ENCODE measurements at places on chromosomes 2 and 18.
A peak's percentile ranks its signal among the peaks of the same experiment; 100 is the strongest.

DNA sequence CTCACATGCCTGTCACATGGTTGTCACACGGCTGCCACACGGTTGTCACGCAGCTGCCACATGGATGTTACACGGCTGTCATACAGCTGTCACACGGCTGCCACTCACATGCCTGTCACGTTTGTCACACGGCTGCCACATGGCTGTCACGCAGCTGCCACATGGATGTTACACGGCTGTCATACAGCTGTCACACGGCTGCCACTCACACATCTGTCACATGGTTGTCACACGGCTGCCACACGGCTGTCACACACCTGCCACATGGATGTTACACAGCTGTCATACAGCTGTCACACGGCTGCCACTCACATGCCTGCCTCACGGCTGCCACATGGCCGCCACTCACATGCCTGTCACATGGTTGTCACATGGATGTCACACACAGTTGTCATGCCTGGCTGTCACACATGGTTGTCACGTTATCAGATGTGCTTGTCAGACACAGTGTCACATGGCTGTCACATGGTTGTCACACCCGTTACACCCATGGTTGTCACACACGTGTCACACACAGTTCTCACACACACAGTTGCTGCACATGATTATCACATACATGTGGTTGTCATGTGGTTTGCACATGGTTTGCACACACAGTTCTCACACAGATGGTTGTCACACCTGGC is 19.4 kb downstream of the KCNG2 start:
- no peak for DNase-seq

DNA sequence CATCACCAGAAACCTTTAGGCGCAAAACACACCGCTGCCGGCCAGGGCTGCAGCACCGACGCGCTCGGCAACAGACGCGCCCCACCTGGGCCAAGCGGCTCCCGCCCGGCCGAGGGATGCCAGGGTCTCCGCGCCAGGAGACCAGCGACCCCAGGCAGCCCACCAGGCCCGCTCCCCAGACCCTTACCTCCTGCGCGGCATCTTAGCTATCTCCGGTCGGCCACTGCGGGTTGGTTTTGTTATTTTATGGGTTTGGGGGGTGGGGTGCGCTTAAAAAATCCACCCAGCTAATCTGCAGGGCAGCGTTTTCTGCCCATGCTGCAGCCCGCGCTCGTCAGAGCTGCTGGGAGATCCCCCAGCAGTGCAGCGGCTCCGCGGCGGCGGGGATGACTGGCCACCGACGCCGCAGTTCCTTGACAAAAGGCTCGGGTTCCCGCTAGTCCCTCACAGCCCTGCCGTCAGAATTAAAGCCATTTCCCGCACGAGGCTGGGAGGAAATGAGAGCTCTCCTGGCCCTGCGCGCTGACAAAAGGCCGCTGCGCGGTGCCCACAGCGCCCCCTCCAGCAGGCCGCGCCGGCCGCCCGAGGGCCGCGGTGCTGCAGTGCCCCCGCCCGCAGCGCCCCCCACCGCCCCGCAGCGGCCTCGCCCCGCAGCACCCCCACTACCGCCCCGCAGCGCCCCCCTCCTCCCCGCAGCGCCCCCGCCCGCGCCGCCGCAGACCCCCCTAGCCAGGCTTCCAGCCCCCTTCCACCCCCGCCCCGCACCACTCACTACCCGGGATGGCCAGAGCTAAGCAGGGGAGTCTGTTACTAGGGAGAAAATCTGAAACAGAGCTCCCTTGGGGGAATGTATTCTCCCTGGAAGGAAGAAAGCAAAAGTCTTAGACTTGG is at the start of gene ADD2:
ADD2 (minus strand) TSS at position 502 of the 891 bp plus-strand sequence. CDS start 61,792 bp downstream, outside the sequence.
- DNase-seq = peak; percentile 73

DNA sequence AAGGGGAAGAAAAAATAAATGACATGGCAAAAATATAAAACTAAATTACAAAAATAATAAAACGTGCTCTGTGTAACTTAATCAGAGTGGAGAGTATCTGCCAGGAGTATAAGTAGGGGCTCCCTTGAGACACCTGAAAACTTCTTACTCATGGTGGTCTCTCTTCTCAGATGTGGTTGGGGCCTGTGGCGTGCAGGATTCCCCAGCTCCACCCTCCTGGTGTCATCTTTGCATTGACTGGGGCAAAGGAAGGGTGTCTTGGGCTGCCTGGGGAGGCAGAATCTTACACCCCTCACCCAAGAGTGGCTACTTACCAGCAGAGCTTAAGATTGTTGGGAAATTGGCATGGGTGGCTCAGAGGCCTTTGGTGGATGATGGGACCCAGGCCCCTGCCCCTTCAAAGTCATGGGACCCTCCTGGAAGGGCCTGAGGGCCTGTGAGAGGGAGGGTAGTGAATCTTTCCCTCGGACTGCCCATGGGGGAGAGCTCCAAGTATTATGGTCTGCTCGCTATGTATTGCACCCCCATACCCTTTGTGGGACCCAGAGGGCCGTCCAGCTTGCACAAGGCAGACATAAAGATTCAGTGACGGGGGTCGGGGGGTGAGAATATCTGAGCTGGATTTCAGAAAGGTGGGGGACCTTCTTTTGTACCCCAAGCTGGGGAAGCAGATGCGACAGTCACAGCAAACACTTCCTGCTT is 6.9 kb upstream of the TRAF3IP1 start:
- no peak for DNase-seq

- peak; percentile 32 for DNase-seq
These were observed 18.9 kb upstream of the ITGA4 start for GRCh38 chr2:181438261-181438660.

GRCh38 chr18:73153271-73153670 is 285.5 kb upstream of the NETO1 start:
- no peak for DNase-seq

DNA sequence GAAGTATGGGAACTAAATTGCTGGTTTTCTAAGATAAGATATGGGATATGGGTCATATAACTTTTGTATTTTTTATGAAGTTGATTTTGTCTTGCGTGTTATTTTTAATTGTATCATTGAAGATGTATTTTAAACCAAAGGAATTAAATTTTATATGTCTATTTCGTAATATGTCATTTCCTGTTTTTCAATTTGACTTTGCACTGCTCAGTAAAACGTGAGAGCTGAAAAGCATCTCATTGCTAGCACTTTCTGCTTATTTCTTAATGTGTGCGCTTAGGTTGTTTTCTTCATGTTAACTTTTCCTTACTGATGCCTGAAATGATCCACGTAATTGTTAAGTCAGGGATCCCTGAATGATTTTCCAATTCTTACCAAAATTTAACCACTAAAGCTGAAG is 41.2 kb upstream of the KLF11 start:
- no peak for DNase-seq

- DNase-seq = no peak
These were observed 58.8 kb downstream of the BOD1L2 start for GRCh38 chr18:57205641-57206040.

- no peak for DNase-seq
These were observed 173.0 kb upstream of the REV1 start for GRCh38 chr2:99662761-99663341.

DNA sequence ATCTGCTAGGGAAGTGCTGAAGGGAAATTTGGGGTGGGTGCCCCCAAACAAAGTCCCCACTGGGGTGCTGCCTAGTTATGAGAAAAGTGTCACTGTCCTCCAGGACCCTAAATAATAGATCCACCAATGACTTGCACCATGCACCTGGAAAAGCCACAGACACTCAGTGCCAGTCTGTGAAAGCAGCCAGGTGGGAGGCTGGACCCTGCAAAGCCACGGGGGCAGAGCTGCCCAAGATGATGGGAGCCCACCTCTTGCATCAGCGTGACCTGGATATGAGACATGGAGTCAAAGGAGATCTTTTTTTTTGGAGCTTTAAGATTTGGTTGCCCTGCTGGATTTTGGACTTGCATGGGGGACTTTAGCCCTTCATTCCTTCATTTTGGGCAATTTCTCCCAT is 431.6 kb downstream of the ERBB4 start:
- DNase-seq = no peak

- DNase-seq = no peak
These were observed 4.2 kb upstream of the CNNM3 start for GRCh38 chr2:96811917-96812316.

DNA sequence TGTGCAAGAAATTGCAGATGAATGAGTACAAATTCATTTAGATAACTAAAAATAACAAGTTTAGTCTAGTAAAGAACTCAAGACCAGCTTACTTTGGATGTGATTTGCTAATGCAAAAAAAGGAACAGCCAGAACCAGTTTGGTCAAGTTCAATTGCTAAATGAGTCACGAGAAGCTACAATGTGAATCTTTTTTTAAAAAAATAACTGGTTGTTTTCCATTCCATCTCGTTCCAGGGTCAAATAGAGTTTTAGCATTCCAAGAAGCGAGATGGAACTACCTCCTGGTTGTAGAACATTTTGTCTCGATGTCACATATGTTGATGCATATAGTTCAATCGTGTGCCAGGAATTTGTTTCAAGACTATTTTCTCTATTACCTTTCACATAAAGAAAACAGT is 65.0 kb upstream of the IKZF2 start:
- DNase-seq = no peak

GRCh38 chr2:234429265-234429664 is 67.6 kb downstream of the ARL4C start:
- no peak for DNase-seq

DNA sequence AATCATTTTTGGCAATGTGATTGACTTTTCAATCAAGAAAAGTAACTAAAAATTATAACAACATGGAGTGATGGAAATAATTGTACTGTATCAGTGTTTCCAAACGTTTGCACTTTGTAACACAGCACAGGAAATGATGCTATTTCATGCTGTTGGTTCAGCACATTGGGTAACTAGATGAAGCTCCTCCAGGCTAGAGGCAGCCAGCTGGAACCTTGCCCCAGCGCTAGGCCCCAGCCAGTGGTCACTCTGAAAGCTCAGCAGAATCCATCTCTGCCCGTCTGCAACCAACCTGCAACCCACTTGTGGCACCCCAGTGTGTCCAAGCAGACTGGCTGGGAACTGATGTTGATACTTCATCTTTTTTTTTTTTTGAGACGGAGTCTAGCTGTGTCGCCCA is 15.3 kb downstream of the UNC50 start:
- no peak for DNase-seq

- no peak for DNase-seq
These were observed 671.6 kb upstream of the ACVR2A start for GRCh38 chr2:147173189-147173581.

- no peak for DNase-seq
These were observed 200.8 kb downstream of the PTGR3 start for GRCh38 chr18:75008186-75008585.

DNA sequence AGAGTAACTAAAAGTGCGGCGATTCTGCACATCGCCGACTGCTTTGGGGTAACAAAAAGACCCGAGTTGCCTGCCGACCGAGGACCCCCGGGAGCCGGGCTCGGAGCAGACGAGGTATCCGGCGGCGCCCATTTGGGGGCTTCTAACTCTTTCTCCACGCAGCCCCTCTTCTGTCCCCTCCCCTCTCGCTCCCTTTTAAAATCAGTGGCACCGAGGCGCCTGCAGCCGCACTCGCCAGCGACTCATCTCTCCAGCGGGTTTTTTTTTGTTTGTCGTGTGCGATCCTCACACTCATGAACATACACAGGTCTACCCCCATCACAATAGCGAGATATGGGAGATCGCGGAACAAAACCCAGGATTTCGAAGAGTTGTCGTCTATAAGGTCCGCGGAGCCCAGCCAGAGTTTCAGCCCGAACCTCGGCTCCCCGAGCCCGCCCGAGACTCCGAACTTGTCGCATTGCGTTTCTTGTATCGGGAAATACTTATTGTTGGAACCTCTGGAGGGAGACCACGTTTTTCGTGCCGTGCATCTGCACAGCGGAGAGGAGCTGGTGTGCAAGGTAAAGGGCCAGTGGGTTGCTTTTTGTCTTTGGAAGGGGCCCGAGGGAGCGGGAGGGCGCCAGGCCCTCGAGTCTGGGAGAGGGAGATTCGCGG is 1.4 kb downstream of the TRIB2 start:
- no peak for DNase-seq

DNA sequence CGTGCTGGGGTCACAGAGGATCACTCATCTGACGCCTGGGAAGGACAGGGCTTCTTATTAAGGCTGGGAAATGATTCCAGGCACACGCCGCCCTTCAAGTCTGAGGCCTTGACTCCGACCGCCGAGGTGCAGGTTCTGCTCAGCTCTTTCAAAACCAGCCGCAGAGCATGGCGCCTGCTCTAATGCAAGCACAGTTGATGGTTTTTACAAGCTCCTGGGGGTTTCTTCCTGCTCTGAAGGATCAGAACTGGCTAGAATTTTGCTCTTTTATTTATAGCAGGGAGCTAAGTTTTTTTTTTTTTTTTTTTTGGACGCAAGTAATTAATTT is 32.0 kb downstream of the CDCA7 start:
- DNase-seq = no peak

DNA sequence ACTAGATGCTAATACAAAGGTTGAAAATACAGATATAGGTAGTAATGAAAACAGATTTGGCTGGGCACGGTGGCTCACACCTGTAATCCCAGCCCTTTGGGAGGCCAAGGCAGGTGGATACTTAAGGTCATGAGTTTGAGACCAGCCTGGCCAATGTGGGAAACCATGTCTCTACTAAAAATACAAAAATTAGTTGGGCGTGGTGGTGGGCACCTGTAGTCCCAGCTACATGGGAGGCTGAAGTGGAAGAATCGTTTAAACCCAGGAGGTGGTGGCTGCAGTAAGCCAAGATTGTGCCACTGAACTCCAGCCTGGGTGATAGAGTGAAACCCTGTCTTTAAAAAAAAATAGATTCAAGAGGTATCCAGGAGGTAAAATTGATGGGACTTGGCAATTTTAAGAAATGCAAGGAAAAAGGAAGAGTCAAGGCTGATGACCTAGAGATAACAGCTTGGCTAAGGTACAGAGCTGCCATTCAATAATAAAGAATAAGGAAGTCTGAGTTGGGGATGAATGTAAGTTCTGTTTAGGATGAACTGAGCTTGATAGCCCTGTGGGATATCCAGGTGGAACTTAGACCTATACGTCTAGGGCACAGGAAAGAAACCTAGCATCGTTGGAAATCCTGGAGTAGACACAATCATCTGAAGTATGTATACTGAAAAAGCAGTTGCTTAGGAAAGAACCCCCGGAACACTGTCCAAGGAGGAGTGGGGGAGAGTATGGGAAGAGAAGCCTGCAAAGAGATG is 9.1 kb downstream of the MAT2A start:
- DNase-seq = no peak

GRCh38 chr2:133193544-133194361 is 374.5 kb downstream of the NCKAP5 start:
- DNase-seq = no peak

GRCh38 chr2:199556527-199557285 is 99.0 kb upstream of the SATB2 start:
- DNase-seq = no peak

DNA sequence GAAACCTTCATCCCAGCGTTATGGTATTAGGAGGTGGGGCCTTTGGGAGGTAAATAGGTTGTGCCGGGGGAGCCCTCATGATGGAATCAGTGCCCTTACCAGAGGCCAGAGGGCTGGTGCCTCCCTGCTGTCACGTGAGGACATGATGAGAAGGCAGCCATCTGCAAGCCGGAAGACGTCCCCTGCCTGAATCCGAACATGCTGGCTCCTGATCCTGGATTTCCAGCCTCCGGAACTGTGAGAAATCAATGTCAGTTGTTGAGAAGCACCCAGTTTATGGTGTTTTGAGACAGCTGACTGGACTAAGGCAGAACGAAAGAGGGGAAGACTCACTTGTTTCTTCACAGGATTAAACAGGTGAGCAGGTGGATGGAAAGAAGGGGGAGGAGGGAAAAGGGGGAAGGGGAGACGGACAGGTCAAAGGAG is 13.0 kb upstream of the KLF11 start:
- DNase-seq = no peak

GRCh38 chr2:173803449-173803848 is 161.7 kb downstream of the SP3 start:
- DNase-seq = no peak

GRCh38 chr2:220962556-220962955 is 609.5 kb downstream of the EPHA4 start:
- DNase-seq = no peak
